ENCODE measurements at places on chromosomes 1 and 21.

DNA sequence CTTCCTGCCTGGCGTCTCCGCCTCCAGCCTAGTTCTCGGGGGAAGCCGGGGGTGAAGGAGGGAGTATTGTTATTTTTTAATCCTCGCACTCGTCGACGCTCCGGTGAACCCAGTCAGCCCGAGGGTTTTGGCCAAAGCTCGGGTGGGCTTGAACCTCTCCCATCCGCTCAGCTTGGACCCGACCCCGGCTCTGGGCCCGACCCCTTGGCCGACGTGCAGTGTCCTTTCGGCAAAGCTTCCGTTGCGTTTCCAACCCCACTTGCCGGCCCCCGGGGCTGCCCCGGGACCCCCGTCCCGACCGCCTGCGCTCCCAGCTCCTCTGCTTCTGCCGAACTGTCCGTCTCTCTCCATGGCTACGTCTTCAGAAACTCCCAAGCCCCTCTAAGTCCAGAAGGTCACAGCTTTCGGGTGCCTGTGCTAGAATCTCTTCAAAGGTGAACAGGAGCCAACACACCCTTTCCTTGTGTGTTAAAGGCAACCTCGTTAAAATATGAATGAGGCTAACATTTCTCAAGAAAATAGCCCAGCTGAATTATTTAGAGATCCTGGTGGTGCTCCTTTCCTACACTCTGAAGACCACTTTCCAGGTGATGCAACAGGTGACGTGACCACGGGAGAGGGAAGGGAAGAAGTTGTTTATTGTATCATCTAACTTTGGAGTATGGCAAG is 647 bp downstream of the DESI2 start:
- DNase-seq = peak; percentile 22

DNA sequence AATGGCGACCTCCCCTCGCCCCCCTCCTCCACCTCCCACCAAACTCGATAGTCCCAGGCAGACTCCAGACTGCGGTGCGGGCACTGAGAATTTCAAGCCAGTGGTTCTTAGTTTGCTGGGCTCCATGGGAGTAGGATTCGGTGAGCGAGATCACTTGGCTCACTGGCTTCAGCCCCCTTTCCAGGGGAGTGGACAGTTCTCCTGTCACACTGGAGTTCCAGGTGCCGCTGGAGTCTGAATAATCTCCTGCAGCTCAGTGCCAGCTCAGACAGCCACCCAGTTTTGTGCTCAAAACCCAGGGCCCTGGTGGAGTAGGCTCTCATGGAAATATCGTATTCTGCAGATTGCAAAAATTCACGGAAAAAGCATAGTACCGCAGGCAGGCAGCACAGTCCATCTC is 7.6 kb downstream of the OR2M7 start:
- no peak for DNase-seq

- no peak for DNase-seq
These were observed 23.5 kb upstream of the C2CD2 start for GRCh38 chr21:41977034-41977950.

DNA sequence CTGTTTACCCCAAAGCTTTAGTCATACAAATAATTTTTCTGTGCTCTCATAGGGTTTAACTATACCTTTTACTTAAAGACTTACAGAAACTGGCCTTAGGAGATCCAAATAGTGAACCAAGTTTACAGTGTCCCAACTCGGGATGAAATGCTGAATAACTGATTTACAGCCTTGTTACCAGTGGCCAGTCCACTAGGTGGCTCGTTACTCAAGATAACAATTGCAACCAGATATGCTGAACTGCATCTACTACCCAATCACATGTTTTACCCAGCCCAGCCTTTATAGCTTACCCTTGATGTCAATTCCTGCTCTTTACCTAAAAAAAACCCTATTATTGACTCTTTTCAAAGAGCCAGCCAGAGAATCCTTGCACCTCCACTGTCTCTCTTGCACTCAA is 1148.8 kb upstream of the ADGRL4 start:
- no peak for DNase-seq

DNA sequence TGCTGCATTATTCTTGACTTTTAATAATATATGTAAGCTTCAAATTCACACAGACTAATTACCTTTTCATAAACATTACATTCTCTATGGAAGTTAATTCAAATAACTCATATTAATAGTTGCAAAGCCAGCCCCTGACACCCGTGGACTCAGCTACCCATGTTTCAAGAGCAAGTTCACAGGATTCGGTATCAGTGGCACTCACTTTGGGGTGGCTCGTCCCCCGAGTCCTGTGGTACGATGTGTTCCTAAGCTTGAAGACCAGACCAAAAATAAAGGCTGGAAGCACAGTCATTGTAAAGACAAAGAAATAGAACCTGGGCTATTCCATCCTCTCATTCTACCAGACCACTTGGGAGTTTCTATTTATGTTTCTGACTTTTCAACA is 70.9 kb downstream of the ITPKB start:
- no peak for DNase-seq

- no peak for DNase-seq
These were observed 39.8 kb downstream of the LHX4 start for GRCh38 chr1:180269645-180270529.

DNA sequence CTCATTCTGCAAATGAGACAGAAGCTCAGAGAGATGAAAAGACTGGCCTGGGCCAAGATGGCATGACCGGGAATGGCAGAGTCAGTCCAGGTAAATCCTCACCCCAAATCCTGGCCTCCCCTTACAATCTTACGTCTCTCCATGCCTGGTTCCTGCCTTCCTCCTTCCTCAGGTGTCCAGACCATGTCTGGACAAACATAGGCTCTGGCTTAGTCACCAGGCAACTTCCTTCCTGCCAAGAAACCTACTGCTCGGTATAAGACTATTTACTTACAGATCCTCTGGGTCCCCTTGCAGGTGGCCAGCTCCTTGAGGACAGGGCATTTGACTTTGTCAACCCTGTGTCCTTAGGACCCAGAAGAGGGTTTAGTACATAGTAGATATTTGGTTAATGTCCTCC is 69.4 kb upstream of the ROR1 start:
- no peak for DNase-seq

DNA sequence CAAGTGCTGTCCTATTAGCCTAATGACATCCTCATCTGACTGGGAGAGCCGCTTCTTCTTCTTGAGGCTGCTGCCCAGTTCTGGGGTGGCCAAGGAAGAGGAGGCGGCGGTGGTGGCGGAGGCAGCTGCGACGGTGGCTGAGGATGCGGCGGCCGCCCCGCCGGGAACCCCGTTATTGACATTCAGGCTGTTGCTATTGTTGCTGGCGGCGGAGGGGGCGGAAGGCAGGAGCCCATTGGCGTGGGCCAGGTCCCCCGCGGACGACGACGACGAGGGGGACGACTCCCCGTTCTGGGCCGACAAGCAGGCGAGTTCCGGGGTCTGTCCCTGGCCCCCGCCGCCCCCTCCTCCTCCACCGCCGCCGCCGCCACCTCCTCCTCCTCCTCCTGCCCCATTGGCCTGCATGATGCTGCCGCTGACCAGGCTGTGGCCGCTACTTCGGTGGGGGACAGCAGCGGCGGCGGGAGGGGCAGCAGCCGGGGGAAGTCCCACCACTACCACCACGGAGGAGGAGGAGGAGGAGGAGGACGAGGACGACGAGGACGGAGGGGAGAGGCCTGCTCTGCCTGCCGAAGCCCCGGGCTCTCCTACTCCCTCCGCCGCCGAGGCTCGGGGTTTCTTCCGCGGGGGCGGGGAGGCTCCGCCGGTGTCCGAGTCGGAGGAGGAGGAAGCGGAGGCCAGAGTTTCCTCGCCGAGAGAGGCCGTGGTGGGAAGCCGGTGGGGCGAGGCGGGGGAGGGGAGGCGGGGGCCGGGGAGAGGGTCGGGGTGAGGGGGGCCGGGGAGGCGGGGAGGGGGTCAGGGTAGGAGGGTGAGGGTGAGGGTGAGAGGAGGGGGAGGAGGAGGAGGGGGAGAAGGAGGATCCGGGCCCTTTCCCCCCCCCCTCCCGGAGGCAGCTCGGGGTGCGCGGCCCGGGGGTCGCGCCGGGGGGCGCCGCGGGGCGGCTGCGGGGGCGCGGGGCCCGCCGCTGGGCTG is 610 bp downstream of the WDR26 start:
- DNase-seq = peak; percentile 26

DNA sequence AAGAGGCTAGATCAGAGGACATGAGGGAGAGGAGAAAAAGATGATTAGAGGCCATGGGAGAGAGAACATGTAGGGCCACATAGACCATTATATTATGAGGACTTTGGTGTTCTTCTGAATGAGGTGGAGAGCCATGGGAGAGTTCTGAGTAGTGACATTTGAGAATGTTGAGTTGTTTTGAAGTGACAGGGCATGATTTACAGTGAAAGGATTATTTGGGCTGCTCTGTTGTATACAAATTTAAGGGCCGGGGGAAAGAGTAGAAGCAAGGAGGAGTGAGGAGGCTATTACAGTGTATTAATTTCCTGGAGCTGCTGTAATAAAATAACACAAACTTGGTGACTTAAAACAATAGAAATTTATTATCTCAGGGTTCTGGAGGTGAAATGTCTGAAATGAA is 102.5 kb upstream of the RGS4 start:
- no peak for DNase-seq

GRCh38 chr1:55329091-55329490 is 113.9 kb upstream of the USP24 start:
- no peak for DNase-seq

- DNase-seq = no peak
These were observed 247.9 kb downstream of the ADGRL2 start for GRCh38 chr1:82048596-82048995.

- no peak for DNase-seq
These were observed 7.1 kb upstream of the TBX19 start for GRCh38 chr1:168273575-168273974.

Measured in CD14-positive monocyte (primary cell).